ENCODE measurements at places on chromosomes 16 and 17.

DNA sequence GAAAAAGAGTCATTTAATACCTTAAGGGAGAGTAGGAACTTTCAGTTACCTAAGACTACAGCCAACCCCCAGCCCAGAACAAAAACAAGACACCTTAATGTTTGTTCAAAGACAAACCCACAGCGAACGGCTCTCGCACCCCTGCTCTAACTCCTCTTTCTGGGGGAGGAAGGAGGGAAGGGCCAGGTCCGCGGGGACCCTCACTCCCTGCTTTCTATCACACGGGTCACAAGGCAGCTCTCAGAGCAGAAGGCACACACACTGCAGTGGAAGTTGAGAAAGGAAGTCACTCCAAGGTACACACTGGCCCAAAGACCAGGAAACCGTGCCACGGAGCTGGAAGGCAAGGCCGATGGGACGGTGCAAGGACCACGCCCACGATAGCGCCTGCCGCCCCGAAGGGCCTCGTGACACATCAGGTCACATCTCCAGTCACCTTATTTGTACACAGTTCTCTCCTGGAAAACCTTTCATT lies 10.0 kb downstream of the LITAFD start:
- no peak for DNase-seq

DNA sequence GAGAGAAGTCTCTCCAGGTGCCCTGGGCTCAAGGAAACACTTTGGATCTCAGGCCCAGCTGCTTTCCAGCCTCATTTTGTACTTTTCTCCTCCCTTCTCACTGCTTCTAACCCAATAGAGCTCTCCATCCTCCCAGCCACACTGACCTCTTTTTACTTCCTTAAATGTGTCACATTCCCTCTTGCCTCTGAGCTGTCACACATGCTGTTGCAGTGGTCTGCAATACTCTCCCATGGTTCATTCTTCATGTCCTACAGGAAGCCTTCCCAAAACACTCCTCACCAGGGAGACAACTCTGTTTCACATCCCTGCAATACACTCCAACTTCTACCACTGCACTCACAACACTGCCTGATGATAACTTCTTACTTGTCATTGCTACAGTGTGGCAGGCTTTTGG lies 242.1 kb upstream of the DYNLRB2 start:
- no peak for DNase-seq

DNA sequence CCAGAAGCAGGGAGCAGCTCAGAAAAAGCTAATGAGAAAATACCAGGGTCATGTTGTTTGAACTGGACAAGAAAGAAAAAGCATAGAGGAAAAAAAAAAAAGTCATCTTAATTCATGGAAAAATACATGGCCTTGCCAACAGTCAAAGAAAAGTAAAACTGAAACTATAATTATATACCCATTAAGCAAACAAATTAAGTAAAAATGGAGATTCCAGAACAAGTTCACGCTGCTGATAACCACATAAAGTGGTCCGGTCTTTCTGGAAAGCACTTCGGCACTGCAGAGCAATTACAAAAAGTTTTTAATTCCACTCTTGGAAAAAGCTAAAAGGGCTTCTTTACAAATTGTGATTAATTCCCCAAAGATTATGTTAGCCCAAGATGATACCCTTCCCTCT lies 12.4 kb upstream of the P2RX5 start:
- no peak for DNase-seq

DNA sequence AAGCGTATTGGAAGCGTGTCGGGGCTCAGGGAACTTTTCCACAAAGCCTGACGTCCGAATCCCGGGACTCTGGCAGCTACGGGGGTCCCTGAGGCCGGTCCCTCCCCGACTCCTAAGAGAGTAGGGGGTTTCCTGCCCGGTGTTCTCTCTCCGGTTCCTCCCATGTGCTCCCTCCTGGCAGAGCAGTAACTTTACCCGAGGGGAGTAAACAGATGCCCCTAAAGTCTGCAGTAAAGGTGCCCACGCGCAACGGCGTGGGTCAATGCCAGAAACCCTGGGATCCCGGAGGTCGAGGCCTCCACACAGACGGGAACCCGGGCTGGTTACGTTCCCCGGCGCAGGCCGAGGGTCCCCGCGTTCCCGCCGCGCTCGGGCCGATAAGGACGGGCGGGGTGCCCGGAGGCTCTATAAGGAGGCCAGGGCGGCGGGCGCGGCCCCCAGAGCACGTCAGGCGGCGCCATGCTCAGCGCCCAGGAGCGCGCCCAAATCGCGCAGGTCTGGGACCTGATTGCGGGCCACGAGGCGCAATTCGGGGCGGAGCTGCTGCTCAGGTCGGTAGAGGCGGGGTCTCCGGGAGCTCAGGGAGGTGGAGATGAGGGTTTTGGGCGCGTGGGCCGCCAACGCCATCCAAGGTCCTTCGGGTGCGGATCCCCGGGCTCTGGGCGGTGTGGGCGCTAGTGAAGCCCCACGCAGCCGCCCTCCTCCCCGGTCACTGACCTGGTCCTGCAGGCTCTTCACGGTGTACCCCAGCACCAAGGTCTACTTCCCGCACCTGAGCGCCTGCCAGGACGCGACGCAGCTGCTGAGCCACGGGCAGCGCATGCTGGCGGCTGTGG lies at the start of gene HBM:
Gene HBM (plus strand): TSS at position 440 of the 836 bp plus-strand sequence. CDS start 20 bp downstream, at position 460.
- no peak for DNase-seq

Measured in fibroblast of skin of right biceps (primary cell).